ENCODE measurements at places on chromosomes 5 and 9.

DNA sequence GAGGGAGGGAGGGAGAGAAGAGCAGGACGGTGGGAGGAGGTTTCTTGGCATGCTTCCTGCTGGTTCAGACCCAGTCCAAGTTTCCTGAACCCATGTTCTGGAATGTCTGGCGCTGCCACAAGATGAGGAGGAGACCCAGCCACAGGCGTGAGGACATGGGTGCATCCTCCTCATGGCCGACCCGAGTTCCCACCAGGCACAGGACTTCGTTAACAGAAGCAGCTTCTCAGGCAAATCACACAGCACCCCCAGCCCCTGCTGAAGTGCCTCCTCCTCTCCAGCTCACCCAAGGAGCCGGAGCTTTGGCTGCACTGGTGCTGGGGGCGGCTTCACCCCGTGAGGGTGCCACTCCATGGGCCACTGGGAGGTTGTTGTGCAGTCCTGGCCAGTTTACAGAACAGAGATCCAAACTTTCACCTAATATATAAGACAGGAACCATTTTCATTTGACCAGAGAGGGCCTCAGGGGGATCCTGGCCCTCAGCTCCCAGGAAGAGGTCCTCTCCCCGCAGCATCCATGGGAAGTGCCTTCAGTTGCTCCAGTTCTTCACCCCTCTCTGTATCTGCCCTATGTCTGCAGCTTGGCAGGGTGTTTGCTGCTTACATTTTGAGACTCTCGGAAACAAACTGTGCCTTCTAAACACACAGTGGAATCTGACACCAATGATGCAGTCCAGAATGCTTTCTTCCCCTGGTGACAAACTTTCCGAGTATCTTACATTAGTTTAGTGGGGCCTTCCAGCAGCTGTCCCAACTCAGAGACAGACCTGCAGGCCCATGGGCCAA lies 10.2 kb upstream of the NKD2 start:
- no peak for DNase-seq

- no peak for DNase-seq
Observed at GRCh38 chr5:180174587-180174972, 34.4 kb downstream of the RASGEF1C start.

- DNase-seq: no peak
Observed at GRCh38 chr5:128257076-128257475, 173.5 kb downstream of the SLC12A2 start.

GRCh38 chr9:123550012-123550411 lies 194.0 kb downstream of the CRB2 start:
- no peak for DNase-seq

- DNase-seq: no peak
Observed at GRCh38 chr5:178899289-178899688, 3.6 kb downstream of the ZFP2 start.

DNA sequence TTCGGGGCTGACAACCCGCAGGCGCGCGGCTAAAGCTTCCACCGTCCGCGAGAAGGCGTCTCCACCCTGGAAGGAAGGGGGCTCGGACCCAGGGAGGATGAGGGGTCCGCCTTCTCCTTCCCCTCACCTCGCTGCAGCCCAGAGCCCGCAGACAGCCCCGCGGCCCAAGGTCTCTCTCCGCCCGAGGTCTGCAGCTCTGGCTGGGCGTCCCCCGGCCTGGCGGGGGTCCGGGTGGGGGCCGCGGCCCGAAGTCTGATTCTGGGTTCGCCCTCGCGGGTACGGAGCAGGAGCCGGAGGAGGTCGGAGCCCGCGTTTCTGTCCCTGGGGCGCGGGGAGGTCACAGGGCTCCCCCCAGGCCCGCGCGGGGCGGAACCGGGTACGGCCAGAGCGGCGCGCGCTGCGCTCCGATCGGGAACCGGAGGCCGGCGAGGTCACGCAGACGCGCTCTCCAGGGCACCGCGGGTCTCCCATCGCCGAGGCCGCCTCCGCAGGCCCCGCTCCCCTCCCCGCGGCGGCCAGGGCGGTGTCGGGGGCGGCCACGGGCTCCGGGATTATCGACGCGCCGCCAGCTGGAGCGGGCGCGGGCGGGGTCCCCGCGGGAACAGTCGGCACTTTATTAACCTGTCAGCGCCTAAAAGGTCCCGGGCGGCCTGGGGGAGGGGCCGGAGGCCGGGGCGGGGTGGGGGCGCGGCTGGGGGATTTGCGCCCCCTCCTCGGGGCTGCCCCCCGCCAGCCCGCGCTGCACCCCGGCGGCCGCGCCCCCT lies 11.6 kb downstream of the LHX3 start:
- DNase-seq: no peak

DNA sequence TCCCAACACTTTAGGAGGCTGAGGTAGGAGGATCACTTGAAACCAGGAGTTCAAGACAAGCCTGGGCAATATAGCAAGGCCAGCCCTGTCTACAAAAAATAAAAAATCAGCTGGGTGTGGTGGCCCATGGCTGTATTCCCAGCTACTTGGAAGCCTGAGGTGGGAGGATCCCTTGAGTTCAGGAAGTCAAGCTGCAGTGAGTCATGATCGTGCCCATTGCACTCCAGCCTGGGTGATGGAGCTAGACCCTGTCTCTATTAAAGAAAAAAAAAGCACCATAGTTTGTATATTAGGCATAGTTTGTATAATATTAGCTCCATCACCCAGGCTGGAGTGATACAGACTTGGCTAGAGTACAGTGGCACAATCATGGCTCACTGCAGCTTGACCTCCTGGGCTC lies 9.6 kb upstream of the NME5 start:
- DNase-seq: no peak

- DNase-seq: peak; percentile 4
Observed at GRCh38 chr9:107749787-107750444, 260.3 kb upstream of the KLF4 start.

DNA sequence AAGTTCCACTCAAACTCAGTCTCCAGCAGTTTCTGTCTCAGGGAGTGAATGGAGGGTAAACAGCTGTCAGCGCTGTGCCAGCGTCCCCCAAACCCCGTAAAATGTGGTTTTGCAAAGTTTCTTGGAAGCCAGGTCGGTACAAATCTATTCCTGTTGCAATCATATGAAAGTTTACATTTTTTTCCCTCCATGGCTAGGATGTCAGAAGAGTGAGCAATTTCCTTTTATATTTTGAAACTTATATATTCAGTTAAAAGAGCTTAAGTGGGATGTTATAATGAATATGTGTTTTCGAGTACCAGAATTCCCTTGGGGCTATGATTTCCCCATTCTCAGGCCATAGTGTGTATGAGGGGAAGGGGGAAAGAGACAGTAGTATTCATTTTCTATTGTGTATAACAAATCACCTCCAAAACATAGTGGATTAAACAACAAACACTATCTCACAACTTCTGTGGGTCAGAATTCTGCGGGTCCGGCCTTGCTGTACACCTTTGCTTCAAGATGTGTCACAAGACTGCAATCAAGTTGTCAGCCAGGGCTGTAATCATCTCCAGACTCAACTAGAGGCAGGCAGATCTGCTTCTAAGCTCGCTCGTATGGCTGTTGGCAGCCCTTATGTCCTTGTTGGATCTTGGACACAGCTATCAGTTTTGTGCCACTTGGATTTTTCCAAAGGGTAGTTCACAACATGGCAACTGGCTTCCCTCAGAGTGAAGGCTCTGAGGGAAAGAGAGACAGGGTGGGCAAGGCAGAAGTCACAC lies 107.4 kb downstream of the SNX18 start:
- DNase-seq: no peak

DNA sequence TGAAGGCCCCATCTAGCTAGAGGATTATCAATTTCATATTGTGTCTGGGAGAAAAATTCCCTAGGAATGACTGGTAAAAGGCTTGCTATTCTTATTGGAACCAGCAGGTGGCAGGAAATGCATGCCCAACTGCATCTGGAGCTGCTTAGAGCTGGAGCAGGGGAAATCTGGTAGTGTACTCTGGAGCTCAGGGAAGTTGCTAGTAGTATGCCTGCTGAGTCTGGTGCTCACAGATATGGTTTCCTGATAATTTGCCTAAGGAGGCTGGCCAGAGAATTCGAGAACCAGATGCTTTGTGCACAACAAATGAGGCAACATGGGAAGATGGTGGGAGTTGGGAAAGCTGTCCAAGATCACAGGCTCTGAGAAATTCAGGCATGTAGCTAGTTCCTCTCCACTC lies 53.7 kb downstream of the G3BP1 start:
- DNase-seq: no peak

DNA sequence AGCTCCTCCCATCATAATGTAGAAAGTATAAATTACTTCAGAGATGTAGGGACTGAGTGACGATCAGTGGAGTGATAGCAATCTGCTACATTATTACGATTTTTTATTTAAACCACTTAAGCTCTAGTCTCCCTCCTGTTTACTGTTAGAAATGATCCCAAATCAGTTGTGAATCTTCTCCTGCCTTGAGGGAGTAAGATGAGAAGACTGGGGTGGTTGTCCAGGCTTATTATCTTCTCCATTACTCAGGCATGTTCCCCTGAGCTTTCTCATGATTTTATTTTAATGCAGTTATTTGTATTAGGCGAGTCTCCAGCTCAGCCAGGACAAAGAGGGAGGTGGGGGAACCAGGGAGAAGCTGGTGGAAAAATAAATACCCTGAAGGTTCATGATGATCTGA lies 48.2 kb upstream of the CTNNA1 start:
- no peak for DNase-seq

GRCh38 chr5:134124289-134125038 lies 10.0 kb downstream of the TCF7 start:
- peak; percentile 97 for DNase-seq

- no peak for DNase-seq
Observed at GRCh38 chr9:127521919-127522304, 70.6 kb downstream of the LRSAM1 start.

DNA sequence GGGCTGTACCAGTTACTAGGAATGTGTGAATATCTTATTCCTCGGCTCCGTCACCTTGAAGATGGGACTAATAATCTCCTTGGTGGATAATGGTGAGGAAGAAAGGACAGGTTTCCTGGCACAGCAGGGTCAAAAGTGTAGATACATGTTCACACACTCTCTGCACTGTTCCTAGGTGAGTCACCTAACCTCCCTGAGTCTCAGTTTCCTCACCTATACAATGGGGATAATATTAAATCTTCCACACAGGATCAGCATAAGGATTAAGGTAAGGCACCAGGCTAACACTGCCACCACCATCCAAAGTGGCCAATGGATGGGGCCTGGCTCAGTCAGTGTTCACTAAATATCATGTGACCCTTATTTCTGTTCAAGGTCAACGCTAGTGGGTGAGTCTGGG lies 66.9 kb downstream of the PSMB7 start:
- no peak for DNase-seq

DNA sequence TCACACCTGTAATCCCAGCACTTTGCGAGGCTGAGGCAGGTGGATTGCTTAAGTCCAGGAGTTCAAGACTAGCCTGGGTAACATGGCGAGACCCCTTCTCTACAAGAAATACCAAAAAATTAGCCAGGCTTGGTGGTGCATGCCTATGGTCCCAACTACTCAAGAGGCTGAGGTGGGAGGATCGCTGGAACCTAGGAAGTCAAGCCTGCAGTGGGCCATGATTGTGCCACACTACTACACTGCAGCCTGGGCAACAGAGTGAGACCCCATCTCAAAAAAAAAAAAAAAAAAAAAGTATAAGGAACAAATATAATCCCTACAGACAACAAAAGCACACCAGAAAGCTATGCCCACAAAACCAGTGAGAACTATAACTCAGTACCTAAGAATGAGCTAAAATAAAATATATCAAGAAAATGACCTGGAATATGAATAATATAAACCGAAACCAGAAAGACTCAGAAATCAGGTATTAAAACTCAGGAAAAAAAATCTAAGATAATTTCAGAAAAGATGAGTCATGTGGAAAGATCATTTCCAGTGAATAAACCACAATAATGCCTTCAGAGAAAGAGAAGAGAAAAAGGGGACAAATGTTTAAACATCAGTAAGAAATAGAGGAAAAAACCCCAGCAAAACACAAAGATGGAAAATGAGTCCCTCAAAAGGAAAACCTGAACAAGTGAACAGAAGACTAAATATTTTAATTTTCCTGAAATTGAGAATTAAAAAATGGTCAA lies 57.4 kb downstream of the GOLPH3 start:
- no peak for DNase-seq

- no peak for DNase-seq
Observed at GRCh38 chr5:37730896-37731455, 108.9 kb downstream of the GDNF start.

GRCh38 chr9:14993061-14993800 lies 83.0 kb upstream of the FREM1 start:
- peak; percentile 7 for DNase-seq

DNA sequence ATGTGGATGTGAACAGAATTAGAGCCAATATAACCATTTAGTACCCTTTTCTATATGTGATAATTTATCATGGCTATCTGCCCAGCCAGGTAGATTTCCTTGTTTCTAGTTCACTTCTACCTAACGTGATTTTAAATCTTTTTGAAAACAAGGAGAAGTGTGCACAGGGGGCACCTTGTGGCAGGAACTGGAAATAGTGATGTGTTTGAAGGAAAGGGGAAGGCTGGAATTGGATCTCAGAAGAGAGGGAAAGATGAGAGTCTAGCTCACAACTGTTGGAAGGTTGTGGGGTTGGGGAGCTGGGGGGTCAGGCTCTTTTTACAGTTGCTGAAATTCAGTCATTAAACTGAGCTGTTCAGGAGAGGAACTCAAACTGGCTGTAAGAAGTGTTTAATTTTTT lies 219.5 kb downstream of the KCTD16 start:
- DNase-seq: no peak

DNA sequence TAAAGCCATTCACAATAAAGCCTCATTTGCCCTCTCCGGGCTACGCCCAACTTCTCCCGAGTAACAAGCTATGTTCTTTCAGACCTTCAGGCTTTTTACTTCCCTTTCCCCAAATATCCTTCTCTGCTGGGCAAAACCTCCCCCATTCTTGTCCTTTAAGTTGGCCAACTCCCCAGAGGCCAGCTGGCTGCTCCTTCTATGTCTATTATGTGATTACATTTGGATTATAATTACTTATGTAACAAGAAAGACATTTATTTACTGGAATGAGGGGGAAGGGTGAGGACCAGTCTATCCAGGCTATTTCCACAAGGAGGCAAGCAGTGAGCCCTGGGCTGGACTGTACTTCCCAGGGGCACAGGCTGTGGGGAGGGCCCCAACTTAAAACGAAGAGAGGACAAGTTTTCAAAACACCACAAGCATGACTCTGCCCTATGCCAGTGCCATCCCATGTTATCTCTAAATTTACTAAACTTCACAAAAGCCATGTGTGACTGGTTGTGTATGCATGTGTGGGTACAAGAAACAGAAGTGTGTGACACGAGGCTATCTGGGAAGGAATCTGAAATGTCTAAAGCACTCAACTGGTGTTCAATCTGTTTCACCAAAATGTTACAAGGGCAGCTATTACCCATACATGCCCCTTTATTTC lies 84.5 kb downstream of the GNAQ start:
- no peak for DNase-seq

GRCh38 chr5:10251405-10251804 lies 1.3 kb downstream of the CCT5 start:
- no peak for DNase-seq

- DNase-seq: no peak
Observed at GRCh38 chr9:124357721-124358361, 57.4 kb downstream of the PSMB7 start.

GRCh38 chr5:115374057-115374775 lies 77.8 kb upstream of the CCDC112 start:
- no peak for DNase-seq

- DNase-seq: no peak
Observed at GRCh38 chr9:5389109-5389732, 48.5 kb downstream of the PLGRKT start.

All from GOT3 (cell line).